ENCODE measurements at places on chromosomes 2 and 18.

- peak; percentile 89 for DNase-seq
Observed at GRCh38 chr2:240060977-240061591, 7.8 kb upstream of the OR6B3 start.

- no peak for DNase-seq
Observed at GRCh38 chr2:176237456-176237855, 31.8 kb upstream of the MTX2 start.

DNA sequence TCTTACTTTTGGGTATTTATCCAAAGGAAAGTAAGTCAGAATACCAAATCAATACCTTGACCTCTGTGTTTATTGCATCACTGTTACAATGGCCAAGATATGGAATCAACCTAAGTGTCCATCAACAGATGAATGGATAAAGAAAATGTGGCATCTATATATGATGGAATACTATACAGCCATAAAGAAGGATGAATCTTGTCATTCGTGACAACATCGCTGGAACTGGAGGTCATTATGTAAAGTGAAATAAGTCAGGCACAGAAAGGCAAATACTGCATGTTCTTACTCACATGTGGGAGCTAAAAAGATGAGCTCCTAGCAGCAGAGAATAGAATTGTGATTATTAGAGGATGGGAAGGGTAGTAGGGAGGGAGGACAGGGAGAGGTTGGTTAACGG is 34.6 kb downstream of the LCT start:
- no peak for DNase-seq

GRCh38 chr2:236915186-236915585 is 170.5 kb upstream of the COPS8 start:
- DNase-seq, result no peak

DNA sequence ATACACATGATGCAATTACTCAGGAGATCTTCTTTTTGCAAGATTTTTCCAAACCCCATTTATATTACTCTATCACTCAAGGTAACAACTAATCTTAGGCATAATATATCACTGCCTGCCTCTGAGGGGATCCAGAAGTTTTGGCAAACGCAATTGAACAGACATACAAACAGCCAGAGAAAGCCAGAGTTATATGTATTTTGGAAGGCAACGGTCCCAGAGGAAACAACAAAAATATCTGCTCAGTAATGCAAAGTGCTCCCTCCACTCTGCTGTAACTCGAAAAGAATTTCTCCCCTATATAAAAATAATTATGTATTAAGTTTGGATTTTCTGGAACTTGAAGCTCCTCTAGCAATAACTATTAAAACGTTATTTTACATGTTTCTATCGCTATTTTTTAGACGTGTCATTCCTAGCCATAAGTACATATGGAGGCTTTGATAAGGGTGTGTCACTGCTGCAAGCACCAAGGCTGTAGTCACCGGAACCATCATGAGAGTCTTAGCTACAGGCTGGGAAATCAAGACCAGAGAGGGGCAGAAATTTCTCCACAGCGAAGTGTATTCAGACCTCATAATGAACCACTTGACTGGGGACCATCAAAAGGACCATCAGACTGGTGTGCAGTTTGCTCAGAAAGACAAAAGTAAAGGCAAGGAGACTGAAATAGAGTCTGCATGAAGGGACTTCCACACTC is 3.7 kb upstream of the GKN1 start:
- no peak for DNase-seq

GRCh38 chr18:76803413-76803812 is 18.9 kb upstream of the ZNF236 start:
- no peak for DNase-seq

GRCh38 chr18:76957384-76958355 is 135.3 kb downstream of the ZNF236 start:
- DNase-seq, result no peak

DNA sequence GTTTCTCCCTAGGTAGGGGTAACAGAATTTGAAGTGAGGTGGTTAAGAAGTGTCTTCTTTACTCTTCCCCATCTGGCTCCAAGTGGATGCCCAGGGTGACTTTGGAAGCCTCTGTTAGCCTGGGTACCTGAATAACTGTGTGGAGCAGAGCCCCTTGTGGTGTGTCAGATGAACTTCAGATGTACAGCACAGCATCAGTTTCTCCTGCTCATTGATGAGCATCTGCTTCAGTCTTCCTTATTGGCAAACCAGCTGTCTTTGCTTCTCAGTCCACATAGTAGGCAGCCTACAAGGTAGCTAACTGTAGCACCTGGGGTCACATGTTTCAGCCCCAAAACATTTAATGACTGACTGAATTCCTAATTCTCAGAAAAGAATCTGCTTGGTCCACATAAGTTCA is 56.2 kb upstream of the ATP8B1 start:
- no peak for DNase-seq

GRCh38 chr2:105194022-105194675 is 47.4 kb upstream of the GPR45 start:
- no peak for DNase-seq

GRCh38 chr2:109346601-109347228 is 217.7 kb downstream of the SH3RF3 start:
- DNase-seq, result no peak

DNA sequence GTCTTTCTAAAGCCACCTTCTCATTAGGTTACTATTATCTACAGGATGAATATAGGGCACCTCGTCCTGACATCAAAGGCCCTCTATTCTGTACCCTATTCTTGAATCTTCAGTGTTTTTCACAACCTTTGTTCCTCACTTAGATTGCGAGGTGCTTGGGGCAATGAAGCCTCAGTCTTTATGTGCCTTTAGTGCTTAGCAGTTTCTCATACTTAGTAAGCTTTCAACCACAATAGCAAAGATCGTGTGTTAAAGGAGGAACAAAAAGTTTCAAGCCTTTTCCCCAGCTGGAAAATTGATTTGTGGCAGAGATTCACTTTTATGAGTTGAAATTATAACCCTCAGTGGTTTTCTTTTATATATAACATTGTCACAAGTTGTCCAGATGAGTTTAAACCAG is 226.9 kb downstream of the MYO3B start:
- DNase-seq, result no peak

DNA sequence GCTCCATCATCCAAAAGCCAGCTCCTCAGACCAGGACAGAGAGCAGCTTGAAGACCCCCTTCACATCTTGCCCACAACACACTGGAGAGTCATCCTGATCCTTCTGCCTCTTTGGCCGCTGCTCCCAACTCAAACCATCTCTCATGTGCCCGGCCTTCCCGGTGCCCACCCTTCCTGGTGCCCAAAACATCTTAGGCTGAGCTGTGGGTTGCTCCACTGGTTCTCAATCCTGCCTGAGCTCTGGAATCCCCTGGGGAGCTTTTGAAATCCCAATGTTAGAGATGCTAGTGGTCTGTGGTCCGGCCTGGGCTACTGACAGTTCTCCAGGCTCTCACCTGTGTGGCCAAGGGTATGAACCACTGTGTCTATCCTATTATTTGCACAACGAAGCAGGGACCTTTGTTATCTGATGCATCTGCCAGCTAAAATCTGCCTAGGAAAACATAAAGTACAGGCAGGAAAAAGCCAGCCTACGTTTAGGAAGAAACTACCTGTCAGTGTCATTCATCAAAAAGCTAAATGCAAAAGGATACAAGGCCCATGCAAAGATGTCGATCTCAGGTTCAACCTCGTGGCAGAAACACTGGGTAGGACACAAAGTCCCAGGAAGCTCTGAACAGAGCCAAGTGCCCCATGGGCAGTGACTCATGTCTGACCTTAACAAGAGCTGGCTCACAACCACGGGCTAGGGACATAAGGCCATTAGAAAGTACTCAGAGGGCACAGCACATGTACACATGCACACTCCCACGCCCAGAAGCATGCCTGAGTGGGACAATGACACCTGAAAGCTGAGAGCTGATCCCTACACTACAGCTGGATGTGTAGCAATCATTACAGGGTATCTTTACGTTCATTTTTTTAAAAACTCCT is 30.8 kb downstream of the TBC1D8 start:
- no peak for DNase-seq

- DNase-seq, result no peak
Observed at GRCh38 chr2:215548714-215549113, 112.8 kb upstream of the FN1 start.

DNA sequence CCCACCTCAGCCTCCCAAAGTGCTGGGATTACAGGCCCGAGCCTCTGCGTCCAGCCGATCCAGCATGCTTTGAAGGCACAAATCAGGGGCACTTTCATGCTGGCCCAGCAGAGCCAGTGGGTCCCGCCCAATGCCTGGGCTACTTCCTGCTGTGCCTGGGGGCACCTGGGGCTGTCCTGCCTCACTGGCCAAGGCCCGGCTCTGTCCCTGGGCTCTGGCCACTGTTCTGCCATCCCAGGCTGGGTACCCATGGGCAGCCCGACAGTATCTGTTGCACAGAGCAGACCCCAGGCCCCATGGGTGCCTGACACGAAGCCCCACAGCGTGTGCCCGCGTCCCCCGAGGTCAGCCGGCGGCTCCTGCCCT is 6.8 kb upstream of the GAL3ST2 start:
- no peak for DNase-seq

DNA sequence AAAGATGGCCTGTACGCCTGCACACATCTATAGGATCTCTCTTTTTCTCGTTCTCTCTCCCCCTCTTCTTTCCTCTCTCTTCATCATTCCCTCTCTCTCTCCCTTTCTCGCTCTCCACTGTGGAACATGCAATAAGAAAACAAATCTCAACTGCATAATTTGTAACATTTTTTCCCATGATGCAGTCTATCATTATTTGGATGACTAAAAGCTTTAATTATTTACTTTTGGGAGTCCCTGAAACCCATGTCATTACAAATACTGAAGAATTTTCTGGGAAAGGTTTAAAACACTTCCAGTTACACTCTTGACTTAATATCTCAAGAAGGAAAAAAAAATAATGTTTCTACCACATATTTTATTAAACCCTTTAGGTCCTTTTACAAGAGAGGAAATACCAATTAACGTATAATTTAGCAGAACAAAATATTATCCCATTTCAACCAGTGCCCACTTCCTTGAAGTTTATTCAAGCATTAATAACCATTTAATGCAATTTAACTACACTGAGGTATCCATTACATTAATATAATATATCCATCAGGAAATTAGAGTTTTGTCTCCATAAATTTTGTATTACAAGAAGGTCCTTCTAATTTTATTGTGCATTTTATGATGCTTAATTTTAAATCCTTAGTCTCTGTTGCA is 1615.2 kb upstream of the ACVR2A start:
- no peak for DNase-seq

- no peak for DNase-seq
Observed at GRCh38 chr18:57150828-57151227, 3.9 kb downstream of the BOD1L2 start.

GRCh38 chr2:98902209-98903063 is 33.6 kb downstream of the CRACDL start:
- DNase-seq, result no peak

DNA sequence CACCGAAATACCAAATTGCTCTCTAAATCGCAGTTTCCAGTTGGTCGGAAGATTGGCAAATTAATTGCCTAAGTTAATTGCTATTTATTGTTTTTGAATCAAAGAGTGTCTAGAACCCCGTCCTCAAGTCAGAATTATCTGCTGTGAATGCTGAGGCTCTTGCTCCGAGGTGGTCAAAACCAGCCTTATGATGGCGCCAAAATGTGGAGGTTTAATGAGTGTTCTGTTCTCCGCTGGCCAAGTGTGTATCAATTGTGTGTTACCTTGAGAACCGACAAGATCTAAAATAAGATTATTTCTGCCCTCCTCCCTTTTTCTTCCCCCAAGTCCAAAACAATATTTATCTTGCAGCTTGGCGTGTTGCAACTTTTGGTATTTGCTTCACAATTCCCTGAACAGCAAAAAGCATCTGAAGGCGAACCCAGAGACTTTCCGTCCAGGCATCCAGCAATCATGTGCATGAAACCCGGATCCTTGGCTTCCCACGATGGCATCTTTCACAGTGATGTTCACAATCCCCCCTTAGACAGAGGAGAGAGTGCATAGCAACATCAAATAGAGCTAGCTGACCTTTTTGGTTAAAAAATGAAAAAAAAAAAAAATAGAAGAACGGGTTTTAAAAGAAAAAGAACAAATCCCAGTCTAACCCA is 323.0 kb downstream of the MYCN start:
- DNase-seq, result no peak

DNA sequence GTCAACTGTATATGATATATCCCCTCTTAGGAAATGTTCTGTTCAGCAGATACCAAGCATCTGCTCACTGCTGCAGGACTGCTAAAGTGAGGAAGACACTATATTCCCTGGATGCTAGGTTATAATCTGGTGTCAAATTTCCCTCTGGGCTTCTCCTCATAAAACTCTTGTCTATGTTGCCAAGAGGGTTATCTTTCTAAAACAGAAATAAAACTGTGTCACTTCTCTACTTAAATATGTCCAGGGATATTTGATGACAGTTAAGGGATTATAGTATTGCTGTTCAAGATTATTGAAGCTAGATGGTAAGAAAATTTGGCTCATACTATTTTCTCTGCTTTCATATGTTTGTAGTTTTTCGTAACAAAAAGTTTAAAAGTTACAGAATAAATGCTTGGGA is 30.5 kb upstream of the SNRNP27 start:
- DNase-seq, result no peak

DNA sequence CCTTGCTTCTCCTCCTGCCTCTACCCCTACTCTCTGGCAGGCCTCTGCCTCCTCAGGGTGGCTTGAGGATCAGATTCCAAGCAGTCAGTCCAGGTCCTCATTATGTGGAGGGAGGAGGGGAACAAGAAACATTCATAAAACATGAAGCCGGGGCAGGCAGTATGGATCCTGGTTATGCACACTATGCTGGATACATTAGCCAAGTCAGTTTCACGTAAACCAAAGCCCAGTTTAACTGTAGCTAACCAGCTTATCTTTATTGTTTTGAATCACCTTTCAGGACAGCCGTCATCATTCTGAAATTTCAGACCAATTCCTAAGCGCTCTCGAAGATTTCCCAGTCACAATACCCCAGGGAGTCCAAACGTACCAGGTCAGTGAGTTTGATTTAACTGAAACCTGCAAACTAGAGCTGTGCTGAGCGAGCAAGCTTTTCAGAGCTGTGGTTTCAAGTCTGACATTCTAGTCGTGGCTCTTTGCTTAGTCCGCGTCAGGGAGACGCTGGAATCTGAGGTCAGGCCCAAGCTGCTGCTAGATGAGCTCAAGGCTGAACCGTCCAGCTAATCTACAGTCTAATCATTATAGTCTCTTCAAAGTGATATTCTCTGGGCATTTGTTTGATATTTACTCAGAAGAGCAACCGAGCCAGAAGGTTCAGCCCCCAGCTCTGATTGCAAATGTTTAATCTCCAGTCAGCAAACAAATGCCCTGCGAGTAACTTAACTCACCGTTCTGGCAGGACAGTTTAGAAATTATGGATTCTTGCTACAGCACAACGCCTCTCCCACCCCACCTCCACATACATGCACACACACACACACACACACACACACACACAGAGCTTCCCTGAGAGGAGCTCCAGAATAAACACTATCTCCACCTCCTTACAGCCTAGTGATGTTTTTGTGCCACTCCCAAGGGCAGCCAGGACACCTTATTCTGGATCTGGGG is 63.8 kb upstream of the BZW1 start:
- DNase-seq, result no peak

DNA sequence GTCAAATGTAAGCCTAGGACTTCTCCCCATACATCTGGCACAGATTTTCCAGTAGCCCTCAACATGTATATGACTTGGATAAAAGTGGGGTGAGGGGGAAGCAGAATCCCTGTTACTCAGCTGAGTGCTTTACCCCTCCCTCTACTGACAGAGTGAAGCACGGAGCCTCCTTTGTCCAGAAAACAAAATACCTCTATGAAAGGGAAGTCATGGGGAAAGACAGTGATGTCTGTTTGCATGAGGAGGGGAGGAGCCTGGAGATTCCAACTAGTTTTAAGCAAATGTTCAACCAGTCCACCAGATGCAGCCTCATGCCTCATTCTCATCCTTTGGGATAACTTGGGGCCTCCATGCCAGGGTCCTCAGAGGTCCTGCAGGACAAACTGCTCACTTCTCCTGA is 203.9 kb downstream of the SMAD2 start:
- no peak for DNase-seq

Data from pons (tissue), 1 donor.